ENCODE measurements at places on chromosomes 3 and 15.

GRCh38 chr15:70348226-70348543 is 250.5 kb upstream of the TLE3 start:
- no peak for DNase-seq

DNA sequence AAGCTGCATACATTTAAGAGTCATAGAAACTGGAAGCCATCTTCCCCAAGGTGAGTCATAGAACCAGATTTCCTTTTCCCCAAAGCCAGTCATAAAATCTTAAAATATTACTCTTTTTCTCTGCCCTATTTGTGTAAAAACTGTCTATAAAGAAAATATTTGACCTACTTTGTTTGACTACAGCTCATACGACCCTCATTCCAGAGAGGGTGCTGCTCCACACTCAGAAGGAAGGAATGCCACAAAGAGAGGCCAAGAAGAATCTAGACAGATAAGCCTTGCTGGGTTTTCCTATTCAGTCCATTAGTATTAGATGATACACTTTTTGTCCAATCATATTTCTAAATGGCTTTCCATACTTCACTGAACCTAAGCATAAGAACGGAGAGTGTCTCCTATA is 671.6 kb upstream of the SGO1 start:
- DNase-seq, result no peak

GRCh38 chr3:69104586-69104985 is 17.8 kb downstream of the LMOD3 start:
- DNase-seq, result no peak

GRCh38 chr3:94483403-94483802 is 420.5 kb downstream of the NSUN3 start:
- DNase-seq, result no peak

DNA sequence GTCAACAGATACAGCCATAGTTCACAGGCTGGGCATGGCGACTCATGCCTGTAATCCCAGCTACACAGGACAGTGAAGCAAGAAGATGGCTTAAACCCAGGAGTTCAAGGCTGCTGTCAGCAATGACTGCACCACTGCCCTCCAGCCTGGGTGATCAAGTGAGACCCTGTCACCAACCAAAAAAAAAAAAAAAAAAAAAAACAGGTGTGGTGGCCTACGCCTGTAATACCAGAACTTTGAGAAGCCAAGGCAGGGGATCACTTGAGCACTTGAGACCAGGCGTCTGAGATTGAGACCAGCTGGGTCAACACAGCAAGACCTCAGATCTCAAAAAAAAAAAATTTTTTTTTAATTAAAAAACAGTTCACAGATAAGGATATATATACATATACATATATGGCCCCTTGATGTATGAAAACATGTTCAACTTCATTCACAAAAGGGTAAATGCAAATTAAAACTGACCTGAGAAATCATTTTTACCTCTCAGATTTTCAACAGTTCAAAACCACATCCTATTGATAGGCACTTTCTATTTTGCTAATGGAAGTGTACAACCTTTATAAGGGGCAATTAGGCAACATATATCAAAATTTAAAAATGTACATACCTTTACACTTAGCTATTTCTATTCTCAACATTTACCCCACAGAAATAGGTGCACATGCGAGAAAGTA is 51.1 kb downstream of the OSBPL10 start:
- no peak for DNase-seq

DNA sequence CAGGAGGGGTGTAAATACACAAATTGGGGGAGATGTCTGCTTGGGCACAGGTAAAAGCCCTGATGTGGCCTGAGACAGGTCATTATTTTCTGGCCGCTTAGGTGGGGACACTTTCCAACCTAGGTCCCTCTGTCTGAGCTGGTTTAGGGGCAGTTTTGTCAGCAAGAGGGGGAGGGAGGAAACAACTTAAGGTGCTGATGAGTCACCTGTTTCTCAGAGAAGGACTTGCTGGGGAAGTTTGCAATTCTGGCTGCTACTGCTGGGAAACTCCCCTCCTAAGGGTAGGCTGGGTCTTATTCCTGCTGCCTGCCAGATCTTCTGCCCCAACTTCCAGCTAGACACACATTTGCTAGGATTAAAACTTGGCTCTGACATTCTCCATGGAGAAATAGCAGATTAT is 4.8 kb upstream of the RHOV start:
- DNase-seq, result no peak

DNA sequence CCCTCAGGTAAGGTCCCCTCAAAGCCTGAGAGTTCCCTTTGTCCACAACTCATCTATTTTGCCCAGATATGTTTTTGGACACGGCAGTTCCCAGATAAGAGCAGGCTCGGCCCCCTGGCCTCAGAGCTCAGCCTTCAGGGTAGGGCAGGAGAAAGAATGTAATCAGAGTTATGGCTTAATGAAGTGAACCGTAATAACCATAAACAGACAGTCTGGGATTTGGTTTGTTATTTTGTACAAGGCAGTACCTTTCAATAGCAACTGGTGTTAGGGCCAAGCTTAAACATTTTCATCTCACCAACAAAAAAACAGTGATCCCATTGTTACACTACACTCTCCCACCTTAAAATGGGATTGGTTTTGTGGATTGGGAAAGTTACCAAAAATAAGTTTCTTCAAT is 12.2 kb upstream of the ALDH1A3 start:
- DNase-seq, result no peak

- DNase-seq, result no peak
Observed at GRCh38 chr15:64452988-64453688, 7.2 kb upstream of the ZNF609 start.

GRCh38 chr3:98561727-98562521 is 30.1 kb downstream of the GPR15 start:
- no peak for DNase-seq

DNA sequence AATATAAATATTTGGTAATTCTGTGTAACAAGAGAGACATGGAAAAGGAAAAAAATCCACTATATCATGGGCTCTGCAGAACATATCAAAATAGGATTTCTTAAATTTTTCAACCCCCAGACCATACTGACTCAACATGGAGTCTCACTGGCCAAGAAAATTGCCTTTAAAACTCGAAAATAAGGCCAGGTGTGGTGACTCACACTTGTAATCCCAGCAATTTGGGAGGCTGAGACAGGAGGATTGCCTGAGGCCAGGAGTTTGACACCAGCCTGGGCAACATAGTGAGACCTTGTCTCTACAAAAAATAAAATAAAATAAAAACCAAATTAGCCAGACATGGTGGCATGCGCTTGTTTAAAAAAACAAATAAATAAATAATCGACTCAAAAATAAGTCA is 294.4 kb upstream of the TPRG1 start:
- DNase-seq, result no peak

DNA sequence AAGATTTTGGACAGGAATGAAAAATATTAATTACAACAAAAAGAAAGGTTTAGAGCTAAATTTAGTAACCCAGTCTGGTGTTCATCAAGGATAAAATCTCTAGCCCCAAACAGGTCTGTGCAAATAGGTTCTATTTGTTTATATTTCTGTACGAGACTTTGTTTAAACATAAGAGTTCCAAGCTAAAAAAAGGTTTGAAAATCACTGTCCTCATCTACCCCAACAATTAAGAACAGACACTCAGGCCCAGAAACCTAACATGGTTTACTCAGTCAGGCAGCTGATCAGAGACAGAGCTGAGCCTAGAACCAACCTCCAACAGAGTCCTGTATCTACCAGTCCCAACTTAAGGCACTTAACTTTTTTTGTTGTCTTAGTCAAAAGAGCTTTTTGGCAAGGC is 49.3 kb downstream of the SNX4 start:
- DNase-seq, result no peak

DNA sequence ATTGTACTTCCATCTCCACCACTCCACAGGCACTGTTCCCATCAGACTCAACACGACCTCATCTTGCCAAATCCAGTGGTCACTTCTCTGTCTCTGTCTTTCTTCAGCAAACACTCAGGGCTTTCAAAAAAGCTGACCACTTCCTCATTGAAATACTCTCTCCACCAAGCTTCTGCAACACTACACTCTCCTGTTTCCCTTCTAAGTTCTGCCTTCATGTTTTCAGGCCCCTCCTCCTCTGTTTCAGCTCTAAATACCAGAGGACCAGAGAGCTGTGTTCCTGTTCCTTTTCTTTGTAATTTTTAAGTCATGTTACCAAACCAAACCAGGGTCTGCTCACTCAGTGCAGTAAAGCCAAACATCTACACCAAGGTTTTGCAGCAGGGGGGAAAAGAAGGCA is 33.8 kb upstream of the ACP3 start:
- DNase-seq, result no peak

DNA sequence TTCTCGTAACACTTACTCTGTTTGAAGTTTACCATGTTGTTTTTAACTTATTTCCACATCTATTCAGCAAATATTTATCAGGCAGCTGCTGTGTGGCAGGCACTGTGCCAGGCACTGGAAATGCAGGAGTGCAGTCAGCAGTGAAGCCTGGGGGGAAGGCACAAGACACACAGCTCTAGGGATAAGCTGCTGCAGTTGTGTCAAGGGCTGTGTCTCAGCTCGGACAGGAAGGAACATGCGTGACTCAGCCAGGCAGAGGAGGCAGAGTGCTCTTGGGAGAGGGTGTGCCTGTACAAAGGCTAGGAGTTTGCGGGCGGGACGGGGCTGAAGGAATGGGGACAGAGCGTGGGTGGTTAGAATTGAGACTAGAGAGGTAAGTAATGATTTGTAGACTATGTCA is 24.7 kb downstream of the LYSMD4 start:
- DNase-seq, result no peak

DNA sequence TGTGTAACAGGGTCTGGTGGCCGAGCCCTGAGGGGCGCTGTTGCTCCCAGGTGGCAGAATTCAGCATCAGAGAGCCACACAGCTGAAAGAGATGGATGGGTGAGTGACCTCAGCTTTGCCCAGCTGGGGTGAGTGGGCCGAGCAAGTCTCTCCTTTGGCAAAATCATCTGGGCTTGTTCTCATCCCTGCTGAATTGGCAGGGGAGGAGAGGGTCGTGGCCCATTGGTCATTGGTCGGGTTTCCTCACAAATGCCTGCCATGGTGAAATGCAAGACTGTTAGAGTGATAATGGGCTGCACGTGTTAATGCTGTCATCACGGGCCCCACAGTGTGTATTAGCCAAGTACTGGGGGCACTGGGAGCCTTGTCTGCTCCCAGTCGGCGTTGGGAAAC is 15.9 kb downstream of the ABHD2 start:
- no peak for DNase-seq
